CD4-positive, alpha-beta T cell (primary cell): ENCODE measurements at places on chromosomes 1 and 21. TPM values are rescaled to one million over a fixed set of nuclear protein-coding genes. Genes with fewer than 3 reads are reported as not detected.

- peaks cover 21% of the 10 kb centered on the region for H3K4me1 ChIP-seq
- H3K27me3 ChIP-seq, result no peaks in the 10 kb centered on the region
- H3K36me3 ChIP-seq, result no peaks in the 10 kb centered on the region
- no peak for DNase-seq
Observed at GRCh38 chr1:14970799-14971141, 182.8 kb upstream of the TMEM51 start.

GRCh38 chr1:17550729-17551584, 11.5 kb downstream of the ARHGEF10L start:
- H3K4me3 ChIP-seq, result no peak overlapping the region
- no peaks in the 10 kb centered on the region for H3K36me3 ChIP-seq
- H3K4me1 ChIP-seq, result no peaks in the 10 kb centered on the region
- no peak for DNase-seq
- no peaks in the 10 kb centered on the region for H3K27me3 ChIP-seq
- H3K27ac ChIP-seq, result no peak overlapping the region

DNA sequence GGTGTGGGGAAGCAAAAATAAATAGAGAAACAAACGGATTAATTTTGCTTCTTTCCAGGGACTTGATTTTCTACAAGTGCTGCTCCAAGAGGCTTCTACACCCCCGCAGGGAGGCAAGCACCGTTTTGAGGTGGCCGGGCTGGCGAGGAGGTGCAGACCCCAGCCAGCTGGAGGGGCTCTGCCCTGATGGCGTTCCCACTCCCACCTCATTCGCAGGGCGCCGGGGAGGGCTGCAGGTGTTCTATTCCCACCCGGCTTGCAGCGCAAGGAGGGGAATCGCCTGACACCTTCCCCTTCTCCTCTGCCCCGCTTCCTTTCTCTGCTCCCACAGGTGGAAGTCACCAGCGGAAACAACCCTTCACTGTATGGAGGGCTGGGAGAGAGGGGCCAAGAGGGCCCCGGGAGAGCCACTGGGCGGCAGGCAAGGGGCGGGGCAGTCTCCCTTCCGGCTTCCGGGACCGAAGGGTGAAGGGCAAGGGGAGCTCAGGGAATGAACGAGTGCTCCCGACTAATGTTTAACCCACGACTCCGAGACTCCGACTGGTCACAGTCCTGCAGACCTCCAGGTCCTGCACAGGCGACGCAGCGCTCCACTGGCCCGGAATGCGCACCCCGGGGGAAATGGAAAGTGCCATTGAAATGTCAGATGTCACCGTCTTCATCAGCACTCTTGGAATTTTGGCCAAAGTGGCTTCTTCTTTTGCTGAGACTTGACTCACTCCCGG, 29.1 kb downstream of the TEX35 start:
- peaks cover 16% of the 10 kb centered on the region for H3K4me1 ChIP-seq
- peak; percentile 31 for DNase-seq
- no peaks in the 10 kb centered on the region for H3K36me3 ChIP-seq
- peak overlapping the region; percentile 77 for H3K4me3 ChIP-seq

DNA sequence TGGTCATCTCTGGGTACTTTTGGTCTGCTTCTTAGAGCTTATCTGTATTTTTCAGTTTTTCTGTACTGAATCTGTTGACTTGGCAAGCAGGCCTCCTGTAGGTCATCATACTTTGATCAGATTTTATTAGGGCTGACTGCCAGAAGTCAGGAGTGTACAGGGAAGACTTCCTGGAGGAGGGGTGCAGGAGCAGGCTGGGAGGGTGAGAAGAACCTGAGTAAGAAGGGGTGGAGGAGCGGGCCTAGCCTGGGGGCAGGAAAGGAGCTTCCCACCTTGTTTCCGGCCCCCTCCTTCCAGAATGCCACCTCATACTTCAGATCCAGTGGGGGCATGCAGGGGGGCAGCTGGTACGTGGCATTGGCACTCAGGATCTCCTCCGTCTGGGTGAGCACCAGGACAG, 18.3 kb upstream of the IL22RA1 start:
- peaks cover 12% of the 10 kb centered on the region for H3K36me3 ChIP-seq
- H3K27ac ChIP-seq, result no peak overlapping the region
- DNase-seq, result no peak
- no peak overlapping the region for H3K4me3 ChIP-seq
- no peaks in the 10 kb centered on the region for H3K4me1 ChIP-seq

- H3K36me3 ChIP-seq, result no peaks in the 10 kb centered on the region
- DNase-seq, result no peak
- no peak overlapping the region for H3K4me3 ChIP-seq
- no peaks in the 10 kb centered on the region for H3K27me3 ChIP-seq
- H3K4me1 ChIP-seq, result no peaks in the 10 kb centered on the region
- no peak overlapping the region for H3K27ac ChIP-seq
Observed at GRCh38 chr21:35616090-35616489, 444.2 kb downstream of the SETD4 start.

- no peak overlapping the region for H3K4me3 ChIP-seq
- H3K4me1 ChIP-seq, result no peaks in the 10 kb centered on the region
- DNase-seq, result no peak
Observed at GRCh38 chr1:192065087-192065486, 93.2 kb upstream of the RGS18 start.

LCE3B gene
- not detected for total RNA-seq

CR1L gene
- total RNA-seq, result not detected

ATPAF1 gene
- 10.1 TPM for total RNA-seq

SERINC2 gene
- total RNA-seq, result 0.11 TPM

TP73 gene
- total RNA-seq, result not detected

NPPA gene
- not detected for total RNA-seq
